ENCODE measurements at places on chromosomes 1 and 21.

DNA sequence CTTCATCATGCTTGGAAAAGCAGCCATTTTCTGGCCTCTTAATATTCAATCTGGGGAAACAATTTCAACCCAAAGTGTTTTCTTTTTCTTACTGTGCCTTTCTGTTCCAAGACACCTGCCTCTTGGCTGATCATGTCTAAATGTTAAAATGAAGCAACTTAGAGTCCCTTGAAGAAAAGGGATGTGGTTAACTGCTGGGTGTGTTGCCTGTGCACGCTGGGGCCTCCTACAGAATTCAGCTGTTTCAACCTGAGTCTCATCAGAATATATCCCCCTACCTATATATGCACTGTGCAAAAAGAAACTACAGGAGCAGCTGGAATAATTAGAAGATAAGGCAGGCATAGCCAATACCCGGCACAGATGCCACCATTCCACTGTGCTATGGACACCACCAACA, 222.0 kb downstream of the OMA1 start:
- no peak for DNase-seq

GRCh38 chr1:155974208-155975115, 3.9 kb downstream of the ARHGEF2 start:
- DNase-seq, result no peak

DNA sequence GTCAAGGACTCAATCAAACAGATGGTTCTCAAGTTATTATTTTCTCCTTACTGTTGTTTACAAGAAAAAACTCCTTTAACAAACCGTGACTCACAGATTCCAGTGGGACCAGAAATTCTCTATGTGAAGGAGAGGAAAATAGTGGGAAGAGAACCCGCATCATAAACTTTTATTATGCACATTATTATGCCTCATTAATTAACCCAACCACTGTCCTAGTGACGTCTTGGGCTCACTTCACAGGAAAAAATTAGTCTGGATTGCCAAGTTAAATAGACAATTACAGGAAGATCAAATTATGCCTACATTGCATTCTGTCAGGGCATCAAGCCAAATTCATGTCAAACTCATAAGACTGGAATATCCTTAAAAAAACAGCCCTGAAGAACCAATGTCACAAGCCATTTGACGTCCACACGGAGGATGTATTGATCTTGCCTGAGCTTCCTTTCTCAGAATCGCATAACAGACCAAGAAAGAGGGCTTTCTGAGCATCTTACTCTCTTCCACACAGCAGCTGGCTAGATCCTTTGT, 347.8 kb downstream of the DUSP10 start:
- no peak for DNase-seq

GRCh38 chr1:10835822-10836421, 39.5 kb upstream of the CASZ1 start:
- DNase-seq, result no peak

GRCh38 chr1:27869719-27870085, 2.6 kb upstream of the THEMIS2 start:
- DNase-seq, result no peak

DNA sequence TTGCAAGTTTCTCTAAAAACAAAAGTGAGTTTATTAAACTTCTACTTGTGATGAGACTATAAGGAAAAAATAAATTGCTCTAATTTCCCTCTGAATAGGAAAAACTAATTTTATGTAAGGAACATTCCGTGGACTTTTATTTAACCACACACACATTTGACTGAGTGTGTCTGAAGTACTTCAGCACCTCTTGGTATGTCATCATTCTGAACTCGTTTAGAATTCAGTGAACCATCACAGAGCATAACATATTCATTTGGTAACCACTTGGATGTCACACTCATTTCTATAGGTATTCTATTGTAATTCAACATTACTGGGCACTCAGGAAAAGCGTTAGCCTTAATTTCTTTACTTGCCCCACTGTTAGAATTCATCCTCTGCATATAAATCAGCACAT, 79.1 kb downstream of the RGS21 start:
- no peak for DNase-seq

GRCh38 chr1:42700006-42700405, 17.8 kb downstream of the YBX1 start:
- DNase-seq, result no peak

- DNase-seq, result no peak
Observed at GRCh38 chr1:81775510-81775909, 25.2 kb upstream of the ADGRL2 start.

GRCh38 chr1:39626646-39627045, 12.8 kb downstream of the HEYL start:
- no peak for DNase-seq

DNA sequence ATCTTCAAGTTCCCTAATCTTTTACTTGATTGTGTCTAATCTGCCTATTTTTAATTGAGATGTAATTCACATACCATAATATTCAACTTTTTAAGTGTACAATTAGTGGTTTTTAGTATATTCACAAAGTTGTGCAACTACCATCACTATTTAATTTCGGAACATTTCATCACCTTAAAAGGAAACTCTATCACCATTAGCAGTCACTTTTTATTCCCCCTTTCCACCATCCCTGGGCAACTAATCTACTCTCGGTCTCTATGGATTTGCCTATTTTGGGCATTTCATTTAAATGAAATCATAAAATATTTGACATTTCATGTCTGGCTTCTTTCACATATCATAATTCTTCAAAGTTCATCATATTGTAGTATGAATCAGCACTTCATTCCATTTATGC, 30.6 kb upstream of the HYI start:
- no peak for DNase-seq

DNA sequence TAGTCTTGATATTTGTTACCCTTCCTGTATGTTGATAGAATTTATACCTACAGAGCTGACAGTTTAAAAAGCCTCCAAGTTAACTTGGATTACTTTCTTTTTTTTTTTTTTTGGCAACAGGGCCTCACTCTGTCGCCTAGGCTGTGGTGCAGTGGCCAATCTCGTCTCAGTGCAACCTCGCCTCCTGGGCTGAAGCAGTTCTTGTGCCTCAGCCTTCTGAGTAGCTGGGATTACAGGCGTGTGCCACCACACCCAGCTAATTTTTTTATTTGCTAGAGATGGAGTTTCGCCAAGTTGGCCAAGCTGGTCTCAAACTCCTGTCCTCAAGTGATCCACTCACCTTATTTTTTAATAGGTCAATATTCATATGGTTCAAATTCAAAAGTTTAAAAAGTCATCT, 32.7 kb downstream of the WDTC1 start:
- DNase-seq, result no peak

DNA sequence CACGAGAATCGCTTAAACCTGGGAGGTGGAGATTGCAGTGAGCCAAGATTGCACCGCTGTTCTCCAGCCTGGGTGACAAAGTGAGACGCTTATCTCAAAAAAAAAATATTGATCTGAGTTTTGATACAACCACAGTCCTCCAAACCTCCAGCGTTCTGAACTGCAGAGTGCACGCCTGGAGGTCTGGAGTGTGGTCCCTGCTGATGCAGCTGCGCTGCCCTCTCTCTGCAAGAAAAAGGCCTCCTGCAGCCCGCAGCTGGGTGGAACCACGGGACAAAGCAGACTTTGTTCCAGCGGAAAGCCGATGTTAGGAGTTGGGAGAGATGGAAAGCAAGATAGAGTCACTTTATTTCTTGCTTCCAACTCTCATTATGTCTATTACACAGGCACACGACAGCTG, 144.9 kb upstream of the SOD1 start:
- no peak for DNase-seq

DNA sequence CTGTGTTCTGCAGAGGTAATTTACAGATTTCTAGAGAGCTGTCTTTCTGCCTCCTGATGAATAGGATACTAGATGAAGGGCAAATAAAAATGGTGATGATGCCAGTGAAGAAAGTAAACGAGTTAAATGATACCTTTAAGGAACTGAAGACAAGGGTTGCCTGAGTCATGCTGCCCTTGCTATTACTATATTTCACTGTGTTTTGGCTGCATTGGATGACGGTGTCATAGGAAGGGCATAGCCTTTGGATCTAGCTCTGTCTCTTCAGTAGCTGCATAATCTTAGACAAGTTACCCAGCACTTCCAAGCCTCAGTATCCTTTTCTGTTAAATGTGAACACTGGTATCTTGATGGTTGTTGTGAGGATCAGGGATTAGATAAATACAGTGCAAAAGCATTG, 131.5 kb upstream of the FGGY start:
- DNase-seq, result no peak

- no peak for DNase-seq
Observed at GRCh38 chr1:37718181-37718900, 26.0 kb downstream of the CDCA8 start.

GRCh38 chr1:44799770-44800584, at the start of gene PLK3:
PLK3 (plus strand) TSS chr1:44800377; CDS start chr1:44800464, 87 bp downstream.
- DNase-seq, result peak; percentile 99
